ENCODE measurements at places on chromosomes 6 and 20.

DNA sequence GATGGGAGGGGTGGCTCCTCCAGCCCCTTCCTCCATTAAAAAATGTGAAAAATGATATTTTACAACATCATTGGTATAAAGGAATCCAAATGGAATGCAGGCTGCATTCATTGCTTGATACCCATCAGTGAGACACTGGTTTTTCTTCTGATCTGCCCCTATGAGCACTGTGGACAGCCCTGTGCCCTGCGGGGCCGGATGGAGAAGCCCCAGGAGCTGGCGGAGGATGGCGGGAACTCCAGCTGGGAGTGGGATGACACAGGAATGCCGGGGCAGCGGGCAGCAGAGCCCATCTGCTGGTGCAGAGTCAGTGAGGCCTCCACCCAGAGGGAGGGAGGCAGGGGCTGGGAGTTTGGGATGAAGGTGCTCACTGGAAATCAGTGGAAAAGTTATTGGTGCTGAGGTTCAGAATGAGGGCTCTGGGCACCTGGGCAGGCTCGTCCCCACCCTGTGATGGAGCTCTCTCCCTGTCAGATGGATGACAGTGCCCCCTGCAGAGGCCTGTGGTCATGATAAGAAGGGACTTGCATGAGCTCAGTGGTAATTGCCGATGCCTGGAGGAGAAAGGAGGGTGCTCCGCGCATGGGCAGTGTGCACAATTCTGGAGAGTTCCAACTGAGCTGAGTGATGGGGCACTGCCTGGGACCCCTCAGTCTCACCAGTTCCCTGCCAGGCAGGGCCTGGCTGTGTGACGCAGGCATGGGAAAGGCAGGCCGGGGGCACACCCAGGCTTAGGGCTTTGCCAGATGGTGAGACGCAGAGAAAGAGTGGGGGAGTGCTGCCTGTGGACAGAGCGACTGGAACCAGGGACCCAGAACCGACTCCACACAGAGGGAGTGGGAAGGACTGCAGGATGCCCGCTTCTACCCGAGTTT lies 23.2 kb downstream of the CTCFL start:
- DNase-seq, result no peak

DNA sequence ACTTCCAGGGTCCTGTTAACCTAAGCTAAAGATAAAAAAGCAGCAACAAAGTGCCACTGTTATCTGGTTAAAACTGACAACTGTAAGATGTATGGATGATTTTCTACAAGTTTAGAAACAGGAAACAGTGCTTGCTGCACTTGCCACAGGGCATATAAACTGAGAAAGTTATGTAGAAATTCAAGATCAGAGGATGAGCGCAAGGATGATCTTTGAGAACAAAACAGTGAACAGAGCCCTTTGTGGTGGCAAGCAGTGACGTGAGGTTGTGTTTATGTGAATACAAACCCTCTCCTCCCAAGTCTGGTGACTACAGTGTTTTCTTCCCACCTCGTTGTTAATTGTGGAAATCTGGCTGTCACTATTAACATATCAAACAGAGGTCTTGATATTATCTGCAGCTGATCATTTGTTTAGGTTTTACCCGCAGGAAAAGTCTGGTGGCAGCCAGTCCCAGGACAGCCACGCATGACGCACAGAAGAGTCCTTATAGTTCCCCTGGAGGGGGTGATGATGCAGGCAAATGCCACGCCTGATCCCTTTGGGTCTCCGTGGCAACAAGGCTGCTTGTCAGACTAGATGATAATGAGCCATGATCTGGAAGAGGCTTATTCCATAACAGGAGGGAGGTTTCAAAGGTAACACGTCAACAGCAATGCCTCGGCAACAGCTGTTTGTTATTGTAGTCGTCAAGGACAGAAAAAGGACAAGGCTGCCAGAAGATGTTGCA lies 43.1 kb upstream of the TNFAIP3 start:
- DNase-seq, result peak; percentile 22

- DNase-seq, result no peak
Measured at GRCh38 chr6:45369870-45370269, 7.9 kb downstream of the SUPT3H start.

GRCh38 chr6:19892260-19892659 lies 55.1 kb downstream of the ID4 start:
- DNase-seq, result no peak

- no peak for DNase-seq
Measured at GRCh38 chr20:51661609-51662178, 106.5 kb downstream of the ATP9A start.

- no peak for DNase-seq
Measured at GRCh38 chr6:156845454-156846155, 68.4 kb downstream of the ARID1B start.

DNA sequence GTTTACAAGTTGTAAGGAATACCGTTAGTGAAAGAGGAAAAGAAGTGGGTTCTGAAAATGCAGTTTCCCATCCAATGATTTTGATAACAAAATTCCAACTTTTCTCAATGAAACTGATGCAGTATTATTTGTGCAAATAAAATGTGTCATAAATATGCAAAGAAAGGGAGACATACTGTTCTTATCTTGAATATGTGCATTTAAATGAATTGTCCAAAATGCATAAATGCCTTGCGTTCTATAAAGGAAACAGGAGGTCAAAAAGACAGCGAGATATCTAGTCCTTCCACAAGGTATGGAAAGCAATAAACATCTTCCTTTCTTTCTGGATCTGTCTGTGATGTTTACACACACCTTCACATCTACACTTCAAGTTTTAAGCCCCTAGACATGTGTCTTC lies 54.6 kb upstream of the ISM1 start:
- DNase-seq, result no peak

DNA sequence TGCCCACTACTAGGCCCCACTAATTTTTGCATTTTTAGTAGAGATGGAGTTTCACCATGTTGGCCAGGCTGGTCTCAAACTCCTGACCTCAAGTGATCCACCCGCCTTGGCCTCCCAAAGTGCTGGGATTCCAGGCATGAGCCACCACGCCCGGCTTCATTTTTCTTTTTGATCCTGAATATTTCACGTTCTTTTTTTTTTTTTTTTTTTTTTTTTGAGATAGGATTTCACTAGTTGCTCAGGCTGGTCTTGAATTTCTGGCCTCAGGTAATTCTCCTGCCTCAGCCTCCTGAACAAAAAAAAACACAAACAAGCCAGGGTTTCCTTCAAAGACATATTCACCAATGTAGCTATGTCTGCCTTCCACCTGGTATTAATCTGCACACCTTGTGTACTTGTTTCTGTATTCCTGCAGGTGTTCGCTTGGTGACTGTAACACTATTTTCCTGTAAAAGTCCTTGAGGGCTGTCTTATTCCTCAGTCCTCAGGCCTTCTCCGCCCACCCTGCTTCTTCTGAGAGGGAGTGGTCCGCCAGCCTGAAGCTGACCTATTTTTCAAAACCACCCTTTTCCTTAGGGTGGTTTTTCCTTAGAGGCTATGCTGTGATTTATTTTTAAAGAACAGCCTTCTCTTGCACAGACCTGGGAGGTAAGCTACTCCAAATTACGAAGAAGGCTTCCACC lies 36.1 kb upstream of the PNRC1 start:
- DNase-seq, result no peak

GRCh38 chr6:166499350-166500163 lies 86.9 kb downstream of the RAMACL start:
- no peak for DNase-seq

- no peak for DNase-seq
Measured at GRCh38 chr6:12291071-12291838, 1.1 kb downstream of the EDN1 start.

- DNase-seq, result no peak
Measured at GRCh38 chr20:14986026-14986655, 648.7 kb upstream of the FLRT3 start.

- no peak for DNase-seq
Measured at GRCh38 chr20:62628691-62629090, 13.6 kb upstream of the SLCO4A1 start.

- DNase-seq, result no peak
Measured at GRCh38 chr20:45036044-45036755, 64.7 kb downstream of the KCNS1 start.

DNA sequence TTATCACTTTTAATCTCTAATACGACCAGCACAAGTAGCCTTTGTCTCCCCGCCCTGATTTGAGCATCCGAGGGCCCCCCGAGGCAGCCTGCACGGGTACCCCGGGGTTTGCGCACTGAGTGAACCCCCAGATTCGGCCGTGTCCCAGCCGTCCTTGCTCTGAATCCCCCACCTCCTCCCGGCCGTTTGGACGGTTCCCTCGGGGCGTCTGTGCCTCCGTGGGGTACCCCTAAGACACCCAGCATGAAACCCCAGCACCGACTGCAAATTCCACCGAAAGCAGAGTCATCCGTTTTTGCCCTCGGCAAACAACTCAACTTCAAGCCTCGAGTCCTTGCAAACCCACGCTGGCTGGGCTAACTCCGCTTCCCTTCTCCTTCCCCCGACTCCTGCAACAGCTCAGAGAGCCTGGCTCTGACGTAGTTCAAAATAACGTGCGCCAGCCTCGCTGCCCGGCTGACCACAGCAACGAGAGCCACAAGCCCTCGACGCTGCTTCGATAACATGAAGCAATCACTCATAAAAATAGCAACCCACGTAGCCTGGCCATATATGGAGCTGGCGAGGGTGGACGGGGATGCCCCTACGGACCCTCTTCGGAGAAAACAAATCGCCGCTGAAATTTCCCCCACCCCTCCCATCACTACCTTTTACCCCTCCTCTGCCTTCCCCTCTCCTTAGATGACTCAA lies 764 bp upstream of the SNAP25 start:
- no peak for DNase-seq

GRCh38 chr6:31878726-31879125 lies at the start of gene SLC44A4:
TSS of gene SLC44A4 (minus strand) at chr6:31878997. CDS start at chr6:31878980, 17 bp downstream.
- DNase-seq, result no peak

- DNase-seq, result no peak
Measured at GRCh38 chr20:63689046-63690002, 7.1 kb upstream of the TNFRSF6B start.

- no peak for DNase-seq
Measured at GRCh38 chr20:2521369-2522305, 12.9 kb upstream of the ZNF343 start.

DNA sequence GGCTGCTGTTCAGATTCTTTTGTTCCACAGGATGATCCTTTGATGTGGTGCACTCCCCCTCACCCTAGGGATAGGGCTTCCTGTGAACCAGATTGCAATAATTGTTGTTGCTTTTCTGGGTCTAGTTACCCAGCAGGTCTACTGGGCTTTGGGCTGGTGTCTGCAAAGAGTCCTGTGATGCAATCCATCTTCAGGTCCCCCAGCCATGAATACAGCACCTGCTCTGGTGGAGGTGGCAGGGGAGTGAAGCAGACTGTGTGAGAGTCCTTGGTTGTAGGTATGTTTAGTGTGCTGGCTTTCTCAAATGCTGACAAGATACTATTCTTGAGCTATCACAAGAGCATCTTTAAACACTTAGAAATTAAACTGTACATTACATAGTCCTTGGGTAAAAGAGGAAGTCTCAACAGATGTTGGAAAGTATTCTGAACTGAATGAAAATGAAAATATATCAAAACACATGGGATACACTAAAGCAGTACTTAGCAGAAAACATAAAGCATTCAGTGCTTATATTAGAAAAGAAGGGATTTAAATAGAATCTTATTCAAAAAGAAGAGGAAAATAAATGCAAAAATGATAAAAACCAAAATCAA lies 49.1 kb upstream of the CCR6 start:
- DNase-seq, result no peak

- DNase-seq, result no peak
Measured at GRCh38 chr6:159094444-159095252, 49.9 kb upstream of the TAGAP start.

GRCh38 chr6:104413767-104414166 lies 446.0 kb downstream of the HACE1 start:
- no peak for DNase-seq

DNA sequence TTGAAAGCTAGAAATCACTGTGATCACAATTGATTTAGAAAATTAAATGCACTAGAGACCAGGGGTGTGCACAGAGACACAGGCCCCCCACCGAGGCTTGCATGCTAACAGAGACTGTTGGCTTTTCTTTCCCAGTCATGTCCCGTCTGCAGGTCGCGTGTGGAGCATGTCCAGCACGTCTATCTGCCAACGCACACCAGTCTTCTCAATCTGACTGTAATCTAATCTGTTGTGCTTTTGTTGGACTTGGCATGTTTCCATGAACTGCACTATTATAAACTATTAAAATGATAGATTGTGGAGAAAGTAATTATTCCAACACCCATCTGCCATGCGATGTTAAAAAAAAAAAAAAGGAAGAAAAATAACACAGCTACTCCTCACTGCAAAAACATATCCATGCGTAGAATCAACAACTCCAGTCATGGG lies 17.7 kb downstream of the MYLIP start:
- no peak for DNase-seq

DNA sequence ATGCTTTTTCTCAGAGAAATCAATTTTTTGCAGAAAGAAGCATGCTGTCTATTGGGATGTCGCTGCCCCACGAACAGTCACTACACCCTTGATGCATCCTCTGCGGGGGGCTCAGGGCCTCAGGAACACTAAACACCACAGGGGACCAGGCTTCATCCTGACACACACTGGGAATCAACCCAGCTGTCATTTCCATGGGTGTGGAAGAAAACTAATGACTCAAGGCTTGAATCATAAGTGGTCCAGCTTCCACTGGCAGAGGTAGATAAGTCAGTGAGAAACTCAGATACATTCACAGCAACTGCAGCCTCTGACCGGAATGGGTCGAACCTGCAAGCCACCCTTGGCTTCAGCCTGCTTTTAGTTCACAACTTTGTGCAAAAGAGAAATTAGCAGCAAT lies 81.3 kb upstream of the SPTLC3 start:
- no peak for DNase-seq

- DNase-seq, result no peak
Measured at GRCh38 chr20:9220874-9221547, 152.1 kb downstream of the PLCB4 start.

GRCh38 chr20:53642196-53643030 lies 48.8 kb upstream of the ZNF217 start:
- DNase-seq, result no peak

DNA sequence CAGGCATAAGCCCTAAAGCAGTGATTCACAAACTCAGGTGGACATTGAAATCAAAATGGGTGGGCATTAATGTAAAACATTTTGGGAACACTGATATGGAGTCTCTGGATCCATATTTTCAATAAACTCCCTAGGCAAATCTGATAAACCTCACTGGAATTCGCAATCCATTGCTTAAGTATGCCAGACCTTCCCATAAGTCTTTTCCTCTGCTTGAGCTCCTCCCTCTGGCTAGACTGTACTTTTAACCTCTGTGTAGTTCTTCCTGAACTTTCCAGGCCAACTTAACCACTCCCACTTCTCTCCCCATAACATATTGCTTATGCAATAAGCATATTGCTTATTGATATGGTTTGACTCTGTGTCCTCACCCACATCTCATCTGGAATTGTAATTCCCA lies 629.7 kb upstream of the IMPG1 start:
- no peak for DNase-seq

- DNase-seq, result no peak
Measured at GRCh38 chr20:37347891-37348791, 2.2 kb downstream of the SRC start.

Data from D721Med (cell line).